ENCODE measurements at places on chromosomes 13 and 19.

DNA sequence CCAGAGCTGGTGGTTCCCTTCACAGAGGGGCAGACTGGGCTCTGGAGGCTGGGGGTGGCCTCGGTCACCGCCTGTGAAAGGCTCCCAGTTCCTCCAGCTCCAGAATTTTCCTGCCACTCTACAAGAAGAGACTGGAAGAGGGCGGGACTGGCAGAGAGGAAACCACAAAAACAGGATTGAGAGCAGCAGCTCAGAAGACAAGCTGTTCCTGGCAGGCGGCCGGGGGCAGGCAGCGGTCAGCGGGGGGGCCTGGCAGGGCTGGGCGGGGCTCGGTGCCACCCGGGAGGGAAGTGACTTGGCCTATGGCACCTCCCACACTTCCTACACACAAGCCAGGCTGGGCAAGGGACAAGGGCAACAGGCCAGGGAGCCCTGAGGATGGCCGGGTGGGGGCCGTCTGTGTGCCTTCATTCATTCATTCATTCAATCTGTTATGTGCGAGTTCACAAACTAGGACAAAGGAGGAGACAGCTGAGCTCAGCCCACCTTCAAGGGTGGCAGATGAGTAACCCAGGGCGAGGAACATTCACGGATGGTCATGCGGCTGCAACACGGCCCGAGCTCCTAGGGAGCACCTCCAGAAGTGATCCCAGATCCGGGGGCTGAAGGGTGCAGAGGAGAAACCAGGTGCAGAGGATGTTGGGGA lies 16.9 kb upstream of the BTBD2 start:
- peak; percentile 89 for DNase-seq

DNA sequence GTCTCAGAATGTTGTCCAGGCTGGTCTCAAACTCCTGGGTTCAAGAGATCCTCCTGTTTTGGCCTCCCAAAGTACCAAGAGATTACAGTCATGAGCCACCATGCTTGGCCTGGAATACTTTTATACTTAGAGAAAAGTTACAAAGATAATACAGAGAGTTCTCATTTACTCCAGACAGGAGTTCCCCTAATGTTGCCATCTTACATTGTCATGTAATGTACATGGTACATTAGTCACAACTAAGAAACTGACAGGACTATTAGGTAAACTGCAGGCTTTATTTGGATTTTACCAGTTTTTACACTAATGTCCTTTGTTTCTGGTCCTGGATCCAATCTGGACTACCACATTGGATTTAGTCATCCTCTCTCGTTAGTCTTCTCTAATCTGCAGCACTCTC lies 2.3 kb upstream of the C19orf84 start:
- DNase-seq, result no peak

DNA sequence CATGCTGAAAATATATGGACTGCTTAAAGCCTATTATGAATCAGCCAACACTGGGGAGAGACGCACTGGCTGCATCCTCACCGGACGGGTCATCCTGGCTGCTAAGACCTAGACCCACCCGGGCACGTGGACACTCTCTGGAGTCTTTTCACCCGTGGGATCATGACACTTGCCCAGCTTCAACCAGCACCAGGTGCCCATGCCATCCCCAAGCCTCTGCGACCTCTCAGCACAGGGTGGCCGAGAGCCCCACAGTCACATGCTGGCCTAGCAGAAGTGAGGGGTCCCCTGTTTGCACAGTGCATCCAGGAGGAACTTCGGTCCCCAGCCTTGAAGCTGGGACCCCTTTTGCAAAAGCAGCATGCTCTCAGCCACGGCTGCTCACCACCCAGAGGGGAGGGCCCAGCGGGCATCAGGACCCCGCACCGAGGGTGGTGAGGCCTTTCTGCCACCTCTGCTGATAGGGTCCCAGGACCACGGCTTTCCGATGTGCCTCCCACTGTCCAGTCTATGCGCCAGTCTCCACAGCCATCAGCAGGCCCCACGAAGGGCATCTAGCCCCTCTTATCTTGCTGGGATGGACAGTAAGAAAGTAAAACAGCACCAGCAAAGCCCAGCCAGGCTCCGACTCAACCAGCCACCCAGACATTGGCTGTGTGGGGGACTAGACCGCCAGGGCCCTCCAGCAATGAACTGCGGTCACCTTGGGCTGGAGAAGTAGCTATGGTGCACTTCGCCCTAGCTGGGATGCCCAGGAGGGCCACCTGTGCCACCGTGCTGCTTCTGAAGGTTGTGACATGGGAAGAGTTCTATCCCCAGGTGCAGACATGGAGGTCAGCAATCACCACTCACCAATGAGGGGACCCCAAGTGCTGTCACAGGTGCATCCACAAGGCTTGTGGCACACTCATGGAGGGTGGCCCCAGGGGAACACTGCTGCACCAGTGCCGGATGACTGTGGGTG lies 73.1 kb downstream of the CEBPG start:
- DNase-seq, result no peak

- DNase-seq, result peak; percentile 61
Measured at GRCh38 chr19:54302257-54302656, 10.7 kb downstream of the LILRA5 start.

GRCh38 chr13:20124303-20124702 lies 36.5 kb downstream of the GJA3 start:
- DNase-seq, result no peak

GRCh38 chr13:32001154-32001768 lies 30.3 kb upstream of the FRY start:
- peak; percentile 74 for DNase-seq

- DNase-seq, result peak; percentile 32
Measured at GRCh38 chr19:54373781-54374631, 9.3 kb upstream of the LAIR1 start.

GRCh38 chr13:25478186-25478585 lies 106.4 kb downstream of the ATP8A2 start:
- no peak for DNase-seq

- DNase-seq, result no peak
Measured at GRCh38 chr19:38045554-38046253, 138.7 kb downstream of the SIPA1L3 start.

- no peak for DNase-seq
Measured at GRCh38 chr19:2648099-2648498, 54.4 kb downstream of the GNG7 start.

DNA sequence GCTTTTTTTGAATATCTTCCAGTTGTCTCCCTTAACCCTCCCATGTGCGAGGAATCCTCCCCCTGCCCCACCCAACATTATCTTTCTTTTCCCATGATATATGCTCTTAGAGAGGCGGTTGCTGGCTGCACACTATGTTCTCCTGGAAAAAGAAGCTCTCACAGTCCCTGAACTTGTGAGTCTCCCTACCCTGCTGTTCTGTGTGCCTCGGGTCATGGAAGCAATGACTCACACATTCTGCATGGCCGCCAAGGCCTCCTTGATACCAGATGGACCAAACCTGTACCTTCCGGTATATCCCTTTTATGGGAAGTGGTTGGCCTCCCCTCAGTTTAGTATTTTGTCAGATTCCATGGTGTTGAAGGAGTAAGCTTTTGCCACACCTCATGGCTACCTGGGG lies 705.4 kb downstream of the SLITRK6 start:
- no peak for DNase-seq

DNA sequence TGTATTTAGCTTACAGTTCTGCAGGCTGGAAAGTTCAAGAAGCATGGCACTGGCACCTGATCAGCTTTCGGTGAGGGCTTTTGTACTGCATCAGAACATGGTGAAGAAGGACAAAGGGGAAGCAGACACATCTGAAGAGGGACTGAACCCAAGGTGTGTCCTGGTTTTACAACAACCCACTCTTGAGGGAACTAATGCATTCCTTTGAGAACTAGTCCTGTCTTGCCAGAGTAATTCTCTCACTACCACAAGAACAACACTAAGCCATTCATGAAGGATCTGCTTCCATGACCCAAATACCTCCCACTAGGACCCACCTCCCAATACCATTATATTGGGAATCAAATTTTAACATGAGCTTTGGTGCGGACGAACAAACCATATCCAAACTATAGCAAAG lies 93.6 kb downstream of the RFC3 start:
- no peak for DNase-seq

DNA sequence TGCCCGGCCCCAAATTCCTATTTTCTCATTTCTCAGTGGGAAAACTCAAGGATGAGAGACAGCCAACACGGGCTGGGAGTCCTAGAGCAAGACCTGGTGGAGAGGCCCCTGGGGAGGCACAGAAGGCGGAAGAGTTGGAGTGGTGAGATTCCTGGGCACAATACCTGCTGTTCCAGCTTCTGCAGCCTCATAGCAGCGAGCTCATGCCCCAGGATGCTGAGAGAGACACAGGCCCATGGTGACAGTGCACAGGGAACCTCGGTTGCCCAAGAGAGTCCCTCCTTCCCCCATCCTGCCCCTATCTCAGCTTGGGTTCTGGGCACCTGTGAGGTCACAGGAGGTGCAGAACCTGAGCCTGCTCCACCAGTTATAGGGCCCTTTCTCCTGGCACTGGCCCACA lies 1.4 kb downstream of the TULP2 start:
- DNase-seq, result no peak

- DNase-seq, result no peak
Measured at GRCh38 chr13:31631746-31632145, 107.6 kb upstream of the RXFP2 start.

DNA sequence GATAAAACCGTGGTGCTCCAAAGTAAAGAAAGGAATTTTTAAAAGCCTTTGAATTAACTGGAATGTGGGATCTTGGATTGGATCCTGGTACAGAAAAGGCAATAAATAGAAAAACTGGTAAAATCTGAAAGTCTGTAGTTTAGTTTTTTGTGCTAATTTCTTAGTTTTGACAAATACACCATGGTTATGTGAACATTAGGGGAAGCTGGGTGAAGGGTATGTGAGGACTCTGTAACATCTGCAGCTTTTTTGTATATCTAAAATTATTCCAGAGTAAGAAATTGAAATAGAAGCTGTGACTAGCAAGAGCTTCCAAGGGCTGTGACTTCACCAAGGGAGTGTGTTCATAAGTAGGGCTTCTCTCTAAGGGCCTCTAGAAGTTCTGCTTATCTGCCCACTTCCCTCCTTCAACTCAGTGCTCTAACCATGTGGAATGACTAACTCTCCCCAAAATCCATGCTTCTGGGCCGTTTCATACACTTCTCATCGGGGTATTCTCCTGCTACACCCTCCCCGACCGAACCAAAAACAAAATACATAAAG lies 26.5 kb downstream of the ARHGAP35 start:
- DNase-seq, result no peak

DNA sequence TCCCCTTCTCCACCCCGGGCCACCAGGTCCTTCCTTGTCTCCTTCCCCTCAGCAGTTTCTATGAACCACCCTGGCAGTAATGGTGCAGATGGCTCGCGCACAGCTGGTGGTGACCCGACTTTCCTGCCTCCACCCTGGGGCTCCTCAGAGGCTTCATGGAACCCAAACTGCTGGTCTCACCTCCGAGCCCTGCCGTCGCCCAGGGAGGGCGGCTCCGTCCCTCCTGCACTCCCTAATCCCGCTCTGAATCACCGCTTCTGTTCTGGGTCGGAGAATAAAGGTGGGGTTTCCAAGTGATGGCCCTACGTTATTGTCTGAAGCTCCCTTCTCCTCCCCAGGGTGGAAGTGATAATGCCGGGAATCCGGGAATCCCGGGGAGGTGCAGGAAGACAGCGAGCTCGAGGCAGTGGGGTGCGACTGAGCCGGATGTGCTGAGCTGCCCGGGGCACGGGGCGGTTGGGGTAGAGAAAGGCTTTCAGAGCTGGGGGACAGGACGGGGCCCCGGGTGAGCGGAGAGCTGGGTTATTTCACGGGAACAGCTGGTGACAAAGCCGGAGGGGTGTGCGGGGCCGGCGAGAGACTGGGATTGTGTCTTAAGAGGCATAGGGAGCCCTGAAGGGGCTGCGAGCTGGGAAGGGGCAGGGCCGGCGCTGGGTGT lies 711 bp downstream of the FUT2 start:
- no peak for DNase-seq

- DNase-seq, result no peak
Measured at GRCh38 chr13:59088716-59089115, 1075.0 kb downstream of the DIAPH3 start.

- DNase-seq, result no peak
Measured at GRCh38 chr19:11905928-11906327, 18.3 kb downstream of the ZNF69 start.

GRCh38 chr13:27962982-27963381 lies 6.1 kb downstream of the CDX2 start:
- DNase-seq, result no peak

DNA sequence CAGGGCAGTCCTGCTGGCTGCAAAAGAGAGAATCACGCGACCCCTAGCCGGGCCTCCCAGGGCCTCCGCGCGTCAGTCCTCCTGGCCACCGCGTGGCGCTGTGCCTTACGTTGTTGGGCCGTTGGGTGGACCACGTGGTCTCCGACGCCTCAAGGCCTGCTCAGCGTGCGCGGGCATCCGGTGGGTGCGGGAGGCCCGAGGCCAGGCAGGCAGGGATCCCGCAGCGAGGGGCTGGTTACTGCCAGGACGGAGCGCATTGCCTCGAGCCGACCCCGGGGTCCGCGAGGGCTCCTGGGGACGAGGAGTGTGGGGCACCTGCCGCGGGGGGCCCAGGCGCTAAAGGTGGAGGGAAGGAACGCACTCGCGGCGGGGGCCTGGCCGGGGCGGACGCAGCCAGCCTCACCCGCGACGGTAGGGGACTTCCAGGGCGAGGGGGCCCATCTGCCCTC lies at the start of gene TDRD12:
Gene TDRD12, plus strand, starts transcription at position 157 of the 449 bp plus-strand sequence. CDS start 306 bp downstream, outside the sequence.
- DNase-seq, result no peak

- no peak for DNase-seq
Measured at GRCh38 chr19:42249149-42249750, 5.7 kb downstream of the ERF start.

DNA sequence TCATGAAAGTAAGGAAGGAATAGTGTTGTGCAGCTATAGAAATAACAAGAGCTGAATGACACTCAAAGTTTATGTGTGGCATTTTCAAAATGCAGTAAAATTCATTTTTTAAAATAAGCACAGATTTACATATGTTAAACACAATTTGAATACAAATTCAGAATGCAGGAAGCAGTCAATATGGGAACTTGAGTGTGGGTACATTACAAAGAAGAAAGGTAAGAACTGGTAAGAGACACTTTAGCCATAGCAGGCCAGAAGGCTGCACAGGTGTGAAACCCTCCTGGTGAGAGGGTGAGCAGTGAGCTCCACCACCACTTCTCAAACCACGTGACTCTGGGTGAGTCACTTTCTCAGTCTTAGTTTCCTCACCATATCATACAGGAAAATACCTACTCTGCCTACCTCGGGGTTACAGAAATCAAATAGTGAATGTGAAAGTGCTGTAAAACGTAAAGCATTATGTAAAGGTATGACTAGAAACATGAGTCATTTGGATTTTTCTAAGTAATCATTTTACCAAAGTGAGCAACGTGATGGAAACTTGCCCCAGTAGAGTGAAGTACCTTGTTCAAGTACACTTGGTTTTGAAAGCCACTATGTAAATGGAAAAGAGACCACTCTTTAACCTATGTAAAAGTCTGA lies 40.5 kb downstream of the USP12 start:
- no peak for DNase-seq

Data from hematopoietic multipotent progenitor cell treated with erythropoietin and hydrocortisone succinate and interleukin-3 and kit ligand, for 6 days (in vitro differentiated cells).